Activated CD4-positive, alpha-beta T cell treated with anti-CD3 and anti-CD28 coated beads for 24 hours (primary cell): ENCODE measurements at places on chromosomes 4 and X.

DNA sequence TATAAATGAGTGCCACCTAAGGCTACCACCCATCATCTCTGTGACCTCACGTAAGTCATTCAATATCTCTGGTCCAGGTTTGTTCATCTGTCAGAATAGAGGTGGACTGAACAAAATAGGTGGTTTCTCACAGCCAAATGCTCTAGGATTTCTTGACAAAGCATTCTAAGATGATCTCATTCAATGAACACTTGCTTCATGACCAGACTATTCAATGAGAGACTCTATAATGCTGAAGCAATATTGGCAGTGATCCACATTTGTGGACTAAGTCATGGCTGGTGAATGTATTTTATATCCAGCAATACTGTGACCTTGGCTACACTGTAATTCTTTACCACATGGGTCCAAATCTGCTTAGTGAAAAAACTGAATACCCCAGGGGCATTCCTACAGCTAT lies 37.9 kb downstream of the LDB2 start:
- DNase-seq, result no peak

- no peak for DNase-seq
Measured at GRCh38 chrX:41707218-41707617, 16.8 kb upstream of the GPR82 start.

DNA sequence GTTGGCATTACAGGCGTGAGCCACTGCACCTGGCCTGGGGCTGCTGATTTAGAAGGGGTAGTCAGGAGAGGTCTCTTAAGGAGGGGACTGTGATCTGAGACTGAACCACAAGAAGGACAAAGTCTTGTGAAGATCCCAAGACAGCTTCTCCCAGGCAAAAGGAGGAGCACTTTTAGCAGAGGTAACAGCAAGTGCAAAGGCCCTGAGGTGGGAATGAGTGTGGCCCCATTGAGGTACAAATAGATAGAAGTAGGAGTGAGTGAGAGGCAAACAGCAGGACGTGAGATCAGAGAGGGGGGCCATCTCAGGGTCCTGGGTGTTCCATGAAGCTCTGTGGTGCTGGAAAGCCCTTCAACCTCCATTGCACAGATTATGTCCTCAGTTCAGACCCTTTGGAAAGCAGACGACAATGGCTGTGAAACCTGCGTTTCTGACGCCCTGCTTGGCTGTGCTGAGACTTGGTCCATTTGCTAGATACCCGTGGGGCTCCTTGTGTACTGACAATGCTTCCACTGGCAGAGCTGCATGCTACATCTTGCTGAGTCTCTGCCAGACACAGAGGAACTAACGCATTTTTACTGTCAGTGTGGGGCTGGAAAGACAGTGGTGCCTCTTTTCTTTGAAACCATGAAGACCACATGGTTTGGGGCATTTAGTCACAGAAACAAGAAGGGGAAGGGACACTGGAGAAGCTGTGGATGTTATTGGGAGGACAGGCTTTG lies 1.3 kb upstream of the CCKAR start:
- DNase-seq, result no peak

GRCh38 chrX:136097871-136098805 lies 49.2 kb upstream of the FHL1 start:
- no peak for DNase-seq

DNA sequence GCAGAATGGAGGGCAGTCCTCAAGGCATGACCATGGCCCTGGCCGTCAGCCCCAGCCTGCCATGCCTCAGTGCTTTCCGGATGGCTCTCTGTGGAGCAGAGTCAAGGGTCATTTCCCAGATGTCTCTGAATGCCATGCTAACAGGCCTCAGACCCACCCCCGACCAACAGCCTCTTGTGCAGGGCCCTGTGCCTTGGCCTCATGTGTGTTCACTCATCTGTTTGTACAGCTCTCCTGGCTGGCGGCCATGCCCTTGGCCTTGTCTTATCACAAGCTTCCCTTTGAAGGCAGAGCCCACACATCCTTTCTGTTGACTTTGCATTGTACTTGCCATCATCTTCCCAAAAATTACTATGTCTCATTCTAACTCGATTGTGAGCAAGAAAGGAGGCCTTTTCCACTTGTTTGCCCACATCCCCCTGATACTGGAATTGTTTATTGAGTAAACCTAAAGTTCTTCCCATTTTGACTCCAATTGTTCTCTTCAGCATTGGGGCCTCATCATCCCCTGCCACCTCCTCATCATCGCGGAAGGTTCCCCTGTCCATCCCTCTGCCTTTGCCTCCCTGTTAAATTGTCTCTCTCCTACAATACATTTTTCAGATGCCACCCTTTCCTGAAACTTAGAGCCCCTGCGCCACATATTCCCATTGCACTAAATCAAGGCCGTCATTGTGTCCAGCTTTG lies 6.3 kb downstream of the CA5B start:
- no peak for DNase-seq

DNA sequence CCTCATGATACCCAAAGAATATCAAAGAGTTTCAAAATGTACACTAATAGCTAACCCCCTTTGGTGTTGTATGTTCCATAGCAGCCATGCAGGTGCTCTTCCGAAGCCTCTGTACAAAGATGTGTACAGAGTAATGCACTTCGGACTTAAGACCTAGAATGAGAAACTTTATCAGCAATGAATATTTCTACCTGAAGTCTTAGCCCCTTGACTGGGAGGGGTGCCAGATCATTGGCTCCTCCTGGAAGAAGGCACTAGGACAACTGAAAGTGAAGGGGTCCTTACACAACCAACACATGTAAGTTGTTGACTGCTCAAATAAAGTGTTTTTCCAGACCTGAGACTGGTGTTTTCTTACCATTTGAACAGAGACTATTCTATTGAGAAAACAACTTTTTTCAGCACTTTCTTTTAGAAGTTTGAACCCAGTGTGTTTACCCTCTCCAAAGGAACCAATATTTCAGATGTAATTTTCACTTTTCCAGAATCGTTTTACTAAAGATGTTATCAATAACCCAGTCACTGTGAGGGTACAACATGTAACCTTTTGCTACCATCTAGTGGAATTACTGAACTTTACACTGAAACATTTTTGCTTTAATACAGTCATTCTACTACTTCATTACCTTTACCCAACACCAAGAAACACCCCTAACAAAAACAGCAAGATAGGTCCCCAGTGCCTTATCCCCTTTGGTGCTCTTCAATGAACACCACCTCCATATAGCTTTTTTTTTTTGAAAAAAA lies 33.3 kb upstream of the PRDX4 start:
- DNase-seq, result no peak

- no peak for DNase-seq
Measured at GRCh38 chrX:74505437-74505836, 84.1 kb downstream of the SLC16A2 start.

GRCh38 chrX:116417214-116417613 lies 19.2 kb upstream of the SLC6A14 start:
- DNase-seq, result no peak

DNA sequence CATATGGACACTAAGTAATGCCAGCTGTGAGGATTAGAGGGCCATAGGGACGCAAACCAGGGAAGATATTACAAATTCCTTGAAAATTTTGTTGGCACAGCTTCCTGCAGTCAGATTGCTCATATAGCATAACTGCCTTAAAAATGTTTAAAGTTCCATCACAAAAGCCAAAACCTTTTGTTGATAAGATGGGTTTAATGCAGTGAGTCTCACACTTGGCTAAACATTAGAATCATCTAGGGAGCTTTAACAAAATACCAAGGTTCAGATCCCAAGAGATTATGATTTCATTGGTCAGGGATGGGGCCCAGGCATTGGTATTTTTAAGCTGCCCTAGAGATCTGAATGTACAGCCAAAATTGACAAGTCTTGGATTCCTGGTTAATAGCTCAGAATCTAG lies 376.5 kb upstream of the MAD2L1 start:
- DNase-seq, result no peak

- DNase-seq, result no peak
Measured at GRCh38 chrX:109537324-109537665, 651 bp downstream of the NXT2 start.

GRCh38 chr4:128916832-128917231 lies 107.3 kb downstream of the JADE1 start:
- DNase-seq, result no peak

DNA sequence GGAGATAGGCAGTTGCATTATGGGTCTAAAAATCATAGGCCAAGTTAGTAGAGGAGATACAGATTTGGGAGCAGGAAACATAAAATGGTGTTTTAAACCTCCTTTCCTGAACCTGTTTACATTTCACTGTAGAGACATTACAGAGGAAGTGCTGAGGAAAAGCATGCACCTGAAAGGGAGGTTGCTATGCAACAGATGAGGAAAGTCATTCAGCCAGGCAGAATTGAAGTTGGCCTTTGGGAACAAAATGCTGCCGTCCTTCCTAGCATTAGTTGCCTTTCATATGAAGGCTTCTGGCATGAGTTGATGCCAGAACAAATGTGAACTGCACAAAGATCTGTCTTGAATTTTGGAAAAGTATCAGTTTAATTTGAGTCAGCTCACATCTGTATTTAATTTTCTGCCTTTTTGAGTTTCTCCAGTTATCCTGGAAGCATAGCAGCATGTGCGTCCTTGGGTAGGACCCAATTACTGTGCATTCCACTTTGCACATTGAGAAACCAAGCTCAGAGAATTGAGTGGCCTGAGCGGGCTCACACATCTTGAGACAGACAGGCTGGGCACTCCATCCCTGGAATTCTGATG lies 38.2 kb downstream of the MAGED1 start:
- no peak for DNase-seq

DNA sequence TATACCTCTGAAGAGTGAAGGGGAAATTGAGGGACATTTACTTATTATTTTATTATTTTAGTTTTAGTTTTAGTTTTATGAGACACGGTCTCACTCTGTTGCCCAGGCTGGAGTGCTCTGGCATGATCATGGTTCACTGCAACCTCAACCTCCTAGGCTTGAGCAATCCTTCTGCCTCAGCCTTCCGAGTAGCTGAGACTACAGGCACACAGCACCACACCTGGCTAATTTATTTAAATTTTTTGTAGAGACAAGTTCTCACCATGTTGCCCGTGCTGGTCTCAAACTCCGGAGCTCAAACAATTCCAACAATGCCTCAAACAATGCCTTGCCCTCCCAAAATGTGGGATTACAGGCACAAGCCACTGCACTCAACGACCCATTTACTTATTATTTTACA lies 68.4 kb upstream of the BMP2K start:
- DNase-seq, result no peak

GRCh38 chr4:36140421-36140820 lies 103.9 kb downstream of the ARAP2 start:
- DNase-seq, result no peak

- DNase-seq, result no peak
Measured at GRCh38 chr4:75718529-75718928, 5.8 kb upstream of the USO1 start.

- DNase-seq, result no peak
Measured at GRCh38 chr4:16820329-16820728, 78.1 kb downstream of the LDB2 start.

GRCh38 chr4:41119867-41120295 lies 94.5 kb downstream of the APBB2 start:
- DNase-seq, result no peak

GRCh38 chr4:19520939-19521520 lies 730.7 kb upstream of the SLIT2 start:
- DNase-seq, result no peak

DNA sequence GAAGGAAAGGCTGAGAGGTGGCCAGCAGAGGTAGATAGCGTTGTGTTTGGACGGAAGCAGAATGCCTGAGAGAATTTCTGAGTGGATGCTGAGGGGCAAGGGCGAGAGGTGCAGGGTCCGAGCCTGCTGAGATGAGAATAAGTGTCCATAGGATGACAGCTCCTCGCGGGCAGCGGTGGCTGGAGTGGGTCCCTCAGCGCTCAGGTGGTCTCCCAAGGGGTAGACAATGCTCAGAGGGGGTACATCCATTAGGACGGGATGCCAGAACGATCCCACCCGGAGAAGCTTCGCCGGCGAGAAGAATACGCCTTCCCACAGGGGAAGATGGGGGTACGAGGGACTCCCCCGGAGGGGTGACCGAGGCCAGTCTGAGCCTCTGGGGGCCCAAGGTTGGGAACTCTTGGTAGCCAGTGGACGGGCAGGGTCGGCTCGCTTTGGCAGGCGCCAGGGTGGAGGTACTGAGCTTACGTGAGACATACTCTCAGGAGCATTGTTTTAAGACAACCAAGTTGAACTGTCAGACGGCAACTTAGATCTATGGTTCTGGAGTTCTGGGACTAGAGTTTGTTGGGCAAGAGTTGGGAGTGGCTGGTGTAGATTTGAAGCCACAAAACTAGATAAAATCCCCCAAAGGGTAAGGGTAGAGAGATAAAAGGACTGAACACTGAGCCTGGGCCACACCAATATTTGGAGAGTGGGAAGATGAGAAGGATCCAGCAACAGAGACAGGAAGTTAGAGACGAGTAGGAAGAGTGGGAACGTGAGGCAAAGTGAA lies 15.8 kb downstream of the BRCC3 start:
- DNase-seq, result no peak

DNA sequence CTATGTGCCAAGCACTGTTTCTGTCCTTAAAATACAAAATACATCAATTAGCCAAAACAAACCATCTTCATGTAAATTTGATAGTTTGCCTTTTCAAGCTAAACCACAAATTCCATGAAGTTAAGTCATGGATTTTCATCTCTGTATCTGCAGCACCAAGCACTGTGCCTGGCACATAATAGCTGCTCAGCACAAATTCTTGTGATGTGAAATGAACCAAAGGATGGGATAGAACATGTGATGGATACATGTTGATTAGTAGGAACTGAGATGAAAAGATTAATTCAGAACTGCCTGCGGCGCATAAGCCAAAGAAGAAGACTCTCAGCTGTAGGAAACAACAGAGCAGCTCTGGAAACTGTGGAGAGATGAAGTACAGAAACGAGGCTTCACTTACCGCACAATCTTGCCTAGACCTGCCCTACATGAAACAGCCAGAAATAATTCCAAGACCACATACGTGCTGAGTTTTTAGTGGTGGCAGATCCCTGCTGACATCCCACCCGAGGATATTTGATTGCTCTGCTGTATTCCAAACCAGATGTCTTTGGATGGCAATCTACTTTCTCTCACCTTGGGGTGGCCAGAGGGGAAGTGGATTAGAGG lies 40.9 kb upstream of the DCLK2 start:
- DNase-seq, result no peak

DNA sequence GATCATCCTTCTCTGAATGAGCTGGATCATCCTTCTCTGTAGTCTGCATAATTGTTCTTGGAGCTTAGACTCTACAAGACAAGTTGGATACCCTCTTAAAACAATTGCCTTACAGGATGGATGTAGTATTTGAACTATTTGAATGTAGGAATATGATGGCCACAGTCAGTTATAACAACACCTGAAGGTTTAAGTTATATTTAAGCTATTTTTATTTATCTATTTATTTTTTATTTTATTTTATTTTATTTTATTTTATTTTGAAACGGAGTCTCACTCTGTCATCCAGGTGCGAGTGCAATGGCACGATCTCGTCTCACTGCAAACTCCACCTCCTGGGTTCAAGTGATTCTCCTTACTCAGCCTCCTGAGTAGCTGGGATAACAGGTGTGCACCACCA lies 149.9 kb upstream of the SLIT2 start:
- no peak for DNase-seq

- DNase-seq, result no peak
Measured at GRCh38 chr4:101306225-101306624, 41.1 kb downstream of the PPP3CA start.

- no peak for DNase-seq
Measured at GRCh38 chr4:150493851-150494250, 88.1 kb upstream of the MAB21L2 start.
